ENCODE measurements at places on chromosomes 2 and 18. TPM values are rescaled to one million over a fixed set of nuclear protein-coding genes. Genes with fewer than 3 reads are reported as not detected.

DNA sequence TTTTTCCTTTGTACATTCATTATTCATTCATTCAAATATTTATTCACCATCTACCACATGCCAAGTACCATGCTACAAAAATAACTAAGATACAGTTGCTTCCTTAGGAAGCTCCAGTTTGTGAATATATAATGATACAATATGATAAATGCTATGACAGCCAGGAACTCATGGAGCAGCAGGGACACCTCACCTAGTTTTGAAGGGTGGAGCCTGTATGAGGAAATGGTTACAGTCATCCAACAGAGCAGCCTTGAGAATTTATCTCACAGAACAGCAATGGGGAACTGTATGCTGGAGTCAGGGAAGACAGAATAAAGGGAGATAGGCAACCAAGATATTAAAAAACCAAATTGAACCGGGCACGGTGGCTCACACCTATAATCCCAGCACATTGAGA lies 124.0 kb downstream of the OSBPL1A start:
- H3K4me1 ChIP-seq = peaks cover 17% of the 10 kb centered on the region
- peaks cover 3% of the 10 kb centered on the region for H3K27me3 ChIP-seq
- H3K4me3 ChIP-seq = no peak overlapping the region
- no peak overlapping the region for H3K27ac ChIP-seq

GRCh38 chr2:177530561-177530960 lies 138.0 kb downstream of the AGPS start:
- H3K4me3 ChIP-seq = no peak overlapping the region
- no peaks in the 10 kb centered on the region for H3K36me3 ChIP-seq
- no peaks in the 10 kb centered on the region for H3K27me3 ChIP-seq
- H3K4me1 ChIP-seq = no peaks in the 10 kb centered on the region

- peaks cover 2% of the 10 kb centered on the region for H3K27me3 ChIP-seq
- peaks cover 3% of the 10 kb centered on the region for H3K4me1 ChIP-seq
- no peaks in the 10 kb centered on the region for H3K36me3 ChIP-seq
- no peak for DNase-seq
- peak overlapping the region; percentile 19 for H3K4me3 ChIP-seq
- no peak overlapping the region for H3K27ac ChIP-seq
Observed at GRCh38 chr2:120748741-120749140, 13.1 kb downstream of the GLI2 start.

The ASXL3 gene
- total RNA-seq = 7.2 TPM

All from endothelial cell (in vitro differentiated cells).